Cerebellum (tissue), 4 donors: ENCODE measurements at places on chromosomes 11 and 22. TPM values are rescaled to one million over a fixed set of nuclear protein-coding genes. Genes with fewer than 3 reads are reported as not detected.
A peak's percentile ranks its signal among the peaks of the same experiment; 100 is the strongest.

DNA sequence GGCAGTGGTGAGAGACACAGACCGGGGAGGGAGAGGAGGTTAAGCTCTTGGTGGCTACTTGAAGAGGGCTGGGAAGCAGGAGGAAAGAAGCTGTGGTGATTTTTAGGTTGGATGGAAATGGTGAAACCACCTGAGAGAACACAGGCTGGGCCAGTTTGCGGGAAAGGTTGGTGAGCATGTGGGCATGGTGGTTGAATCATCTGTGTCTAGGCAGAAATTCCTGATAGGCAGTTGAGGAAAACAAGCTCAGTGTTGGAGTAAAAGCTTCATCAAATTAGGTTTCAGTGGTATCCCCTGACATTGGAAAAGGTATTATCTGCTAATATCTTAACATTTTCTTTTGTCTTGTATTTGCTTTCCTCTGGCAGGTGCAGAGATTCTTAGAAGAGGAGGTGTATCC, 4.3 kb upstream of the SGSM3 start:
- DNase-seq: no peak

DNA sequence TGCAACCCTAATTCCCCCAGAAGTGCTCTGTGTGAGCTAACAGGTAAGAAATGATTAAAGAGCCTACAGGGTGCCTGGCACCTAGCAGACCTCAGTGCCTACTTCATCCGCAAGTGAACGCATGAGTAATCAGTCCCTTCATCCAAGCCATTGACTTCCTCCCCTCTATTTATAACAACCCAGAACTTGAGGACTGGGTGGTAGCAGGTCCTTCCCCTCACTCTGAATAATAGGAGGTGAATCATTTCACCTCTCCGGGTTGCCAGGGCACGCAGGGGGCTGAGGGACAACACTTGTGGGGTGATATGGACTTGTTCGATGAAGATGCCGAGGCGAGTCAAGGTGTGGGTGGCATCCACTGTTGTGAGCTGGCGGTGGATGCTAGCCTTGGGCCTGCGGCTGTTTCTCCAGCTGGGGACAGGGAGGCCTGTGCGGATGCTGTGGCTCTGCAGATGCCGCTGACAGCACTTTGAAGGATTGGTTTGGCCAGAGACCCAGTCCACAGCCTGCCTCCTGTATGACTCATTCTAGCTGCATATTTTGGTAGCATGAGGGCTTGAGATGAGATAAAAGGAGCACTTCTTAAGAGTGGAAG, 11.7 kb upstream of the SORL1-AS1 start:
- DNase-seq: peak; percentile 64

- no peak for DNase-seq
These were observed 302.1 kb upstream of the B3GAT1 start for GRCh38 chr11:134714021-134714656.

GRCh38 chr11:68430801-68431200, 29.8 kb upstream of the PPP6R3 start:
- DNase-seq: no peak

GRCh38 chr11:131602431-131602830, 232.0 kb downstream of the NTM start:
- no peak for DNase-seq

- DNase-seq: no peak
These were observed 71.9 kb upstream of the C11orf87 start for GRCh38 chr11:109350091-109350490.

GRCh38 chr11:131790586-131790985, 420.2 kb downstream of the NTM start:
- no peak for DNase-seq

DNA sequence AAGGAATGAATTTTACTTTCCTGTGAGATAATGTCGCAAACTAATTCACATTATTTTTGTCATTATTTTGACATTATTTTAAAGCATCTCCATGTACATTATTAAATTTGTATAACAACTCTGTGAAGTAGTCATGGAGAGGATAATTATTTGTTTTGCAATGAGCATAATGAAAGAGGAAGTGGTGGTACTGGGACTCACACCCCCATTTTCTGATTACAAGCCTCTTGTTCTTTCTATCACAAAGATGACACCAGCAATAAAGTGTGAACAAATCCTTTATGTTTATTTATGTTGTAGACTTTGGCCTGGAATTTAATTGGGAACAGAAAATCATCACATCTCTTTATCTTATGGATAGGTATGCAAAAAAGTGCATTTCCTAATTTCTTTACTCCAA, 522.6 kb downstream of the TMEM135 start:
- DNase-seq: no peak

DNA sequence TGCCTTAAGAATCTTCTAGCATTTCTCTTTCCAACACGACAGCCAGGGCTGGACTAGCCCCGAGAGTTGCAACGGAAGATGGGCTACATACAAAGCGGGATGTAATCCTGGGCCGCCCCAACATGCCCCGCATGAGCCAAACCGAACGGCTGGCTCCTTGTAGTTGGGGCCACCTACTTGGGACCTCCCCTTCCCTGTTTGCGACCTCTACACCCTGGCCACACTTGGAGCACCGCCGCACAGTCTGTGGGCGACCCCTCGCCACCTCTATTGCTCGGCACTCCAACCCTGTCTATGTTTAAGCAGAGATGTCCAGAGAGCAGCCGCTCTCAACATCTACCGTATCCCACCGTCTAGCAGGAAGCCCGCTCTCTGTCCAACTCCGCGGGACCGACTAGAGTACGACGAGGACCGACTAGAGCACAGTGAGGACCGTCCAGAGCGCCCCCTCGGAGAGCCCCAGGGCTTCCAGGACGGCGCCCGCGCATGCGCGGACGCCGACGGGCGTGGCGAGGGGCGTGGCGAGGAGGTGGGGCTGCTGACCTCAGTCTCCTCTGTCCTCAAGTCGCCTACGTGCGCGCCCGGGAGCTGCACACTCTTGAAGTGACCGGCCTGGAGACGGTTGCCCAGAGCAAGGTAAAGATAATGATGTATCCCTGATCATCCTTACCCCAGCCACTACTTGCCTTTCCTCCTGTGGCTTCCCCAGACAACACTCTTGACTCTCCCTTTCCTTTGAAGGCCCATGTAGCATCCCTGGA, 32.3 kb downstream of the NEAT1 start:
- DNase-seq: peak; percentile 98

GRCh38 chr22:32119568-32120235, 39.4 kb downstream of the C22orf42 start:
- DNase-seq: no peak

GRCh38 chr11:20963596-20963995, 294.2 kb downstream of the NELL1 start:
- no peak for DNase-seq

DNA sequence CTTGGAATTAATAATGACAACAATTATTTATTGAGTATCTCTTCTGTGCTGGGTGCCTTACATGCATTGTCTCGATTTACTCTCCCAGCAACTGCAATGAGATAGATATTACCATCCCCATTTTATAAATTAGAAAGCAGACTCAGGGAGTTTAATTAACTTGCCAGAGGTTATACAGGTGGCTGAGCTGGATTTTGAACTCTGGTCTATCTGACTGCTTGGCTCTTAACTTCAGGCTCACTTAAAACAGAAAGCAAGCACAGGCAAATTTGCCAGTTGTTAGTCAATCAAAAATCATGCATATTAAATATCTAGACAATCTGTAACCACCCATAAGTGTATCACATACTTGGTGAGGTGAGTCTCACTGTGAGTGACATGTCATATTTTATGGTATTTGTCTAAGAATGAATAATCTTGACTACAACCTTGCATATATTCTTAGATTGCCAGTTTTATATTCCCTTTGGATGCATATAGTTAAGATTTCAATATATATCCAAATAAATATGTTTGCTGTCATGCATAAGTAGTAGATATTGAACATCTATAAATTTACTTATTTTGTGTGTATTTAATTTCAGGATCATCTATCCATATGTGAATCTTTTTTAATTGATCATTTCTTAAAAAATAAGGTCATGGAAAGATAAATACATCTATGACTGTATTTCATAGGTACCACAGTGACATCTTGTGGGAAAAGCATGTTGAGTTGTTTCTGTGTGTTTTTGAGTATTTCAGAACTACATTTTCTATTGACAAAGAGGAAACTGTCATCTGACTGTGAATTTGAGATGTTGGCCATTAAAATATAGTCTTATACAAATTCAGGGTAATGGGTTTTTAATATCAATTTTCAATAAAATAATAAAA, 112.0 kb upstream of the ARHGAP42 start:
- DNase-seq: peak; percentile 4

- DNase-seq: no peak
These were observed 14.3 kb downstream of the TRIM22 start for GRCh38 chr11:5703741-5704536.

DNA sequence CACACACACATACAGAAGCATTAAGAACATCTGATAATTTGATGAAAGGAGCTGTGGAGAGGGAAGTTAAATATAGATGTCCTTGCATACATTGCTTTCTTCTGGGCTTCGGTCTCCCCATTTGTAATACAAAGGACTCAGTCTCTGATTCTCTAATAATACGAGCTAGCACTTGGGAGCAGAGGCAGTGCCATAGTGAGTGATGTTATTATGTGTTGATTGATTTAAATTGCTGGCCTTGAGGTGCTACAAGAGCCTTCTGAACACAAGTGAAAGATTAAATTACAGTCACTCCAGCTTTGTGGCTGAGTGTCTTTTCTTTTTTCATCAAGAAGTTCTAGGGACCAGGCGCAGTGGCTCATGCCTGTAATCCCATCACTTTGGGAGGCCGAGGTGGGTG, 61.5 kb upstream of the HMGXB4 start:
- DNase-seq: no peak

DNA sequence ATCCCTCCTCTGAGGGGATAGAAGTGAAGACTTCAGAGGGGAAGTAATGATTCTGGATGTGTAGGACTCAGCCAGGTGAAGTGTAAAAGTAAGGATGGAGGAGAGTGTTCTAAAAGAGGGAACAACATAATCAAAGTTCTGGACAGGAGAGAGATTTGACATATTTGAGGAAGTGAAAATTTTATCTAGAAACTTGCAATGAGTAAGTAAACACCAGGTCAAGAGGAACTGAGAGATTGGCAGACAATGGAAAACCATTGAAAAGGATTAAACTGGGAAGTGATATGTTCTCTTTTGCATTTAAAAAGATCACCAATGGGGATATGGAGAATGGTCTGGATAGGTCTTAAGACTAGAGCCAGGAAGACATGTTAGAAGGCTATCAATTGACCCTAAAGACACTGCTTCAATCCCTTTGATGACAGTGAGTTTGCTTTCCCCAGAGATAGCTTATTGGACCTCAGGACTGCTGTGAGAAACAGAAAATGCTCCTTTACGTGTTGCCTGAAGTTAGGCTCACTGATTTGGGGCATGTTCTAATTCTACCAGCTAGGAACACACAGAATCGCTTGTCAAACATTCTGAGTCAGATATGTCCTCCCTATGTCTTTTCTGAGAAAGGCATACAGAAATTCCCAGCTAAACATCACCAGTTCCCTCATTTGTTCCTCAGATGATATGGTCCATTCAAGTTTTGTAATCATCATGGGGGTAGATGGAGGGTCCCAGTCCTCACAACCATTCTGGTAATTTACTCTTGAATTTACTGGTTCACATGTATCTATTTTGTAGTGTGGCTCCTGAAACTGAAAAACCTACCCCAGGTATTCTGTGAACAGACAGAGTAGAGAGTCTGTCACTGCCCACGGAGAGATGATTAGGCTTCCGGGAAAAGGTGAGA, 144.9 kb downstream of the MAML2 start:
- DNase-seq: no peak

- no peak for DNase-seq
These were observed 5.7 kb upstream of the KRTAP5-6 start for GRCh38 chr11:1691026-1691877.

DNA sequence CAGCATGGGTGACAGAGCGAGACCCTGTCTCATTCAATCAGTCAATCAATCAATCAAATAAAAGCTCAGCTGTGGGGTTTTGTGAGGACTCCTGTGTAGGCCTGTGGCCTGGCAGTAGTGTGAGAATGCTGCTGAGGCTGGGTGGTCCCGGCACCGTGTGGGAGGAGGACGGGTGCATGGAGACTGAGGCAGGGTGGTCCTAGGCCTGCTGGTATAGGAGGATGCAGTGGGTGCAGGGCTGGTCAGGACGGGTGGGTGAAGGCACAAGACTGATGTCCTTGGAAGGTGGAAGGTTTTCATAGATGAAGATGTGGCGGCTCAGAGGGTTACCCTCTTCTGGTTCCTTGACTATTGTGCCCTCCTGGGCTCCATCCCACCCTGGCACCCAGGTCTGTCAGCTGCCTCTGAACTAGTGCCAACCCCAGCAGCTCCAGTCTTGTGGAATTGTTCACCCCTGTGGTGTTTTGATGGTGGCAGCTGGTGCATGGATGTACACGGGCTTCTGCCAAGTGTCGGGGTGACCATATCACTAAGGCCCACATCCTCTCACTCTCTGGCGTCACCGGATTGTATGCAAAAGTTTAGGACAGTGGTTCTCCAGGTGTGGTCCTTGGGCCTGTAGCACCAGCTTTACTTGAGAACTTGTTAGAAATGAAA, 23.7 kb downstream of the TANGO2 start:
- DNase-seq: no peak

GRCh38 chr22:21444701-21445436, 22.3 kb upstream of the TMEM191C start:
- no peak for DNase-seq

DNA sequence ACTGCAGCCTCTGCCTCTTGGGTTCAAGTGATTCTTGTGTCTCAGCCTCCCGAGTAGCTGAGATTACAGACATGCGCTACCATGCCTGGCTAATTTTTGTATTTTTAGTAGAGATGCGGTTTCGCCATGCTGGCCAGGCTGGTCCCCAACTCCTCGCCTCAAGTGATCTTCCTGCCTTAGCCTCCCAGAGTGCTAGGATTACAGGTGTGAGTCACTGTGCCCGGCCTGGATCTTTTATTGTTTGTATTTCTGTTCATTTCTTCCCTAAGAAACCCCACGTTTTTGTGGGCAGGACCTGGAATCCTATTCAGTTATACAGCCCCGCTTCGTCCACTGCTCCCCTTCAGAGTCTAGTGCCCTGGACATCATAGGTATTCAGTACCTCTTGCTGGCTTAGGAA, 28.7 kb downstream of the ZBTB16 start:
- DNase-seq: no peak

DNA sequence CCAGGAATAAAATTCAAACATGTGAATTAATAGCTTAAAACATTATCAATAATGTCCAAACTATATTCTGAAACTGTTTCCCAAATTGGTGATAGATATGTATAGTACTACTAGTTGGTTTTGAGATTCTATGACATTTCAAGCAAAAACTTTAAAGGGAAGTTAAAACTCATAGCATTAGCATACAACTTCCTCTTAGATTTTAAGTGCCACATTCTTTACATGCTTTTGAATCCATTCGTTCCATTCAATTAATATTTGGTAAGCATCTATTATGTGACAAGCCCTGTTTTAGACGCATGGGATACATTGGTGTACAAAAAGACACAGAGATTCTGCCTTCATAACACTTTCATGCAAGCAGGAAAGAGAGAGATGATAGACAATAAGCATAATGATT, 8.9 kb downstream of the PATL1 start:
- no peak for DNase-seq

- DNase-seq: no peak
These were observed 139.6 kb downstream of the DDX10 start for GRCh38 chr11:108804511-108804910.

Gene SLC5A4
- total RNA-seq: 0.73 TPM

Gene MOGAT2
- total RNA-seq: 0.27 TPM

Gene SCN2B
- 4.2 TPM for total RNA-seq

Gene IL10RA
- 3.0 TPM for total RNA-seq

Gene CAT
- total RNA-seq: 54.9 TPM

Gene MFRP
- not detected for total RNA-seq

Gene DCHS1
- total RNA-seq: 62.2 TPM

Gene GLYATL2
- 2.4 TPM for total RNA-seq

Gene BLID
- 7.5 TPM for total RNA-seq
